ENCODE measurements at places on chromosomes 2 and 18. TPM values are rescaled to one million over a fixed set of nuclear protein-coding genes. Genes with fewer than 3 reads are reported as not detected.

- DNase-seq: no peak
Measured at GRCh38 chr2:23789012-23789411, 137.9 kb downstream of the ATAD2B start.

The SCN2A gene
- total RNA-seq: 0.95 TPM

GRCh38 chr2:419687-420317, 131.9 kb upstream of the ALKAL2 start:
- no peak for DNase-seq

The REG3G gene
- total RNA-seq: not detected

DNA sequence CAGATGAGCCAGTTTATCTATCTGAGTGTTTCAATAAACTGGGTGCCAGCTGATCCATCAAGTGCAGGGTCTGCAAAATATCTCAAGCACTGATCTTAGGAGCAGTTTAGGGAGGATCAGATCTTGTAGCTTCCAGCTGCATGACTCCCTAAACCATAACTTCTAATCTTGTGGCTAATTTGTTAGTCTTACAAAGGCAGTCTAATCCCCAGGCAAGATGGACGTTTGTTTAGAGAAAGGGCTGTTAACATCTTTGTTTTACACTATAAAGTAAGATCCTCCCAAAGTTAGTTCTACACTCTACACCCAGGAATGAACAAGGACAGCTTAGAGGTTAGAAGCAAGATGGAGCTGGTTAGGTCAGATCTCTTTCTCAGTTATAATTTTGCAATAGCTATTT, 28.7 kb upstream of the HNMT start:
- no peak for DNase-seq

- no peak for DNase-seq
Measured at GRCh38 chr2:46879511-46879910, 36.1 kb downstream of the MCFD2 start.

GRCh38 chr2:173153301-173153885, 77.7 kb downstream of the MAP3K20 start:
- DNase-seq: no peak

DNA sequence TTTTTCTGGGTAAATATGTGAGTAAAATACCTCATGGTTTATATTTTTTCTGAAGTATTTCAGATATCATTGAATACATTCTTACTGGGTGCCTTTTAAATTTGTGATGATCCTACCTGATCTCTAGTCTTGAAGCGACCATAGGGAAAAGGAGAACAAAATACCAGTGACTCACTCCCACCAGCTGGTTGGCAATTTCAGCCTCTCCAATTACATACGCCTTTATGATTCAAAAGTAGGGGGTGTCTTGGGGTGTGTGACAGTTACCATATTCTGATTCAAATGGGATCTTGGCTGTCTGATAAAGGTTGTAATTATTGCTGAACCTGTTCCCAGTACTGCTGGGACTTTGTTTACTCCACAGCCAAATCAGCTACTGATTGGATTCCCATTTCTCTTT, 175.9 kb upstream of the NXPH2 start:
- DNase-seq: no peak

The GPR155 gene
- 2.7 TPM for total RNA-seq
